ENCODE measurements at places on chromosomes 2 and 18. TPM values are rescaled to one million over a fixed set of nuclear protein-coding genes. Genes with fewer than 3 reads are reported as not detected.
A peak's percentile ranks its signal among the peaks of the same experiment; 100 is the strongest.

GRCh38 chr2:176158186-176158591 is 1.1 kb downstream of the HOXD3 start:
- peak overlapping the region; percentile 85 for H3K27ac ChIP-seq
- H3K27me3 ChIP-seq, result peaks cover 73% of the 10 kb centered on the region
- H3K4me1 ChIP-seq, result no peaks in the 10 kb centered on the region
- no peak overlapping the region for H3K4me3 ChIP-seq
- no peak for DNase-seq
- H3K36me3 ChIP-seq, result peaks cover 2% of the 10 kb centered on the region

- no peaks in the 10 kb centered on the region for H3K27me3 ChIP-seq
- DNase-seq, result no peak
- no peaks in the 10 kb centered on the region for H3K36me3 ChIP-seq
- H3K4me1 ChIP-seq, result no peaks in the 10 kb centered on the region
- H3K4me3 ChIP-seq, result no peak overlapping the region
These were observed 278.9 kb downstream of the TSN start for GRCh38 chr2:122034344-122034743.

- DNase-seq, result no peak
- no peaks in the 10 kb centered on the region for H3K27me3 ChIP-seq
- H3K4me1 ChIP-seq, result no peaks in the 10 kb centered on the region
- no peak overlapping the region for H3K27ac ChIP-seq
- H3K4me3 ChIP-seq, result no peak overlapping the region
- H3K36me3 ChIP-seq, result no peaks in the 10 kb centered on the region
These were observed 191.9 kb downstream of the GRB14 start for GRCh38 chr2:164429354-164429753.

Gene REEP1
- 0.26 TPM for total RNA-seq

Gene SLC16A14
- 3.1 TPM for total RNA-seq

DNA sequence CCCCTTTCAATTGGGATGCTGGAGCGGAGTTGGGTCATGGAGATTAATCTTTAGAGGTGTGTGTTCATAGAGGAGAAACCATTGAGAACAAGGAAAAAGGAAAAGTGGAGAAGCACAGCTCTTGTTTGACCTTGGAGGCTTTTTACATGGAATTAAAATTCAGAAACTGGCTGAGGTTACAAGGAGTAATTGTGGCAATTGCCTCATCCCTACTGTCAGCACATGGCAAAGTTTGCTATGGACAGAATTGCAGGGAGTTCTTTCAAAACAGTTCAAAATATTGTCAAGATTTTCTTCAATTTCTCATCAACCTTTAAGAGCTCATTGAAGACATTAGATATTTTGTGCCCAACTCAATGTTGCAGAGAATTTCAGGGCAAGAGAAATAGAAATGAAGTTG is 232.7 kb downstream of the SLC8A1 start:
- no peak overlapping the region for H3K27ac ChIP-seq
- H3K27me3 ChIP-seq, result no peaks in the 10 kb centered on the region
- no peak for DNase-seq
- H3K4me3 ChIP-seq, result no peak overlapping the region
- H3K4me1 ChIP-seq, result no peaks in the 10 kb centered on the region
